ENCODE measurements at places on chromosomes 3 and 15.

DNA sequence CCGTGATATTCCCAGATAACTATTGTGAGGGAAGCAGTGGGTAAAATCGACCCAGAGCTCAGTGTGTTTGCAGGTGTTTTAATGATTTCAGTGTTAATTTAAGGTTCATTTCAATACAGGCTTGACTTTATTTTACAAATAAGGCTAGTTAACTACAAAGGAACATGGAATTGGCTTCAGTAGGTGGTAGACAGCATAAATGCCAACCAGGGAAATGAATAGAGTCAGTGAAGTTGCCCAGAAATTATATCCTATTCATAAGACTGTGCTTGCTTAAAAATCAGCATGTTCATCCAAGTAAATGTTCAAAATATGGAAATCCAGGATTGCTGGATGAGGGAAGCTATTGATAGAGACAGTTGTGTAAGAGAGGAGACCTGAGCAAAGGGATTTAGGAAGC lies 66.1 kb downstream of the LARS2 start:
- no peak for DNase-seq

- DNase-seq = no peak
Measured at GRCh38 chr3:48215019-48215418, 8.3 kb upstream of the CAMP start.

DNA sequence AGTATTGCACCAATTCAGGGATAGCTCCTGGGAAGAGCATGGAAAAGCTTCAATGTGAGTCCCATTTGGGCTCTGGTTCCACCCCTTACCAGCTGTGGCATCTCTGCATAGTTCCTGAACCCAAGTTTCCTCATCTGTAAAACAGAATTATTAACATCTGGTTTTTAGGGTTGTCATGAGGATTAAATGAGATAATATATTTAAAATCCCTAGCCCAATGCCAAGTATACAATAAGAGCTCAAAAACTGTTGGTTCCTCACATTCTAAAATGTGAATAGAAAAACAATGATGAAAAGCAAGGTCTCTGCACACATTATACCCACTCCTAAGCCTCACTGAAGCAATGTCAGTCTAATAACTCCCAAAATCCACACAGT lies 237.3 kb upstream of the WNT5A start:
- no peak for DNase-seq

- no peak for DNase-seq
Measured at GRCh38 chr3:58899159-58899952, 150.5 kb downstream of the CFAP20DC start.

GRCh38 chr3:14874784-14875183 lies 56.0 kb downstream of the FGD5 start:
- no peak for DNase-seq

- DNase-seq = no peak
Measured at GRCh38 chr3:126558336-126559071, at the start of gene C3orf22. Gene C3orf22 (minus strand): TSS chr3:126558932. CDS start chr3:126553390, 5,542 bp downstream.

DNA sequence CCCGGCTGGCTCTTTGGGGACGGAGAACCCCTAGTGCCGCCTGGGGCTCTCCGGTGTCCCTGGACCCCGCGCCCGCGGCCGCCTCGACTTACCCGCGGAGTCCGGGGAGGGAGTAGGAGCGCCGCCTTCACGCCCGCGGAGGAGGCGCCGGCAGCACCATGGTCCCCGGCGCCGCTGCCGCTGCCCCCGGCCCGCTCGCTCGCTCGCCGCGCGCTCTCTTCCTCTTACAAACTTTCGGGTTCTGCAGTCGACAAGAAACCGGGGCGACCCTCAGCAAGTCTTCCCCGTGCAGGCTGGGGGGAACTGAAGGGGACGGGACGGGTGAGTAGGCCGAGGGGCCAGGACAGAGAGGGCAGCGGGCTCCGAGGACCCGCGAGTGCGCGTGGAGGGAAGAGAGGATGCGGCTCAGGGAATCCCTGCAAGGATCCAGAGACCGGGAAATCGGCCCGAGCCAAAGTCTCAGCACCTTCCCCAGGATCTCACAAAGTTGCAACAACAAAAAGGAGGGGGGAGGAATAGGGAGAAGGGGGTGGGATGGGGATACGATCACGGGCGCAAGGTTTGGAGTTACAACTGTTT lies 2.0 kb downstream of the FOXP1 start:
- no peak for DNase-seq

- no peak for DNase-seq
Measured at GRCh38 chr3:194906229-194906629, 220.5 kb downstream of the FAM43A start.

GRCh38 chr3:142239421-142239820 lies 14.0 kb upstream of the GK5 start:
- DNase-seq = no peak

GRCh38 chr15:27327467-27328025 lies 356.6 kb downstream of the GABRG3 start:
- DNase-seq = no peak

DNA sequence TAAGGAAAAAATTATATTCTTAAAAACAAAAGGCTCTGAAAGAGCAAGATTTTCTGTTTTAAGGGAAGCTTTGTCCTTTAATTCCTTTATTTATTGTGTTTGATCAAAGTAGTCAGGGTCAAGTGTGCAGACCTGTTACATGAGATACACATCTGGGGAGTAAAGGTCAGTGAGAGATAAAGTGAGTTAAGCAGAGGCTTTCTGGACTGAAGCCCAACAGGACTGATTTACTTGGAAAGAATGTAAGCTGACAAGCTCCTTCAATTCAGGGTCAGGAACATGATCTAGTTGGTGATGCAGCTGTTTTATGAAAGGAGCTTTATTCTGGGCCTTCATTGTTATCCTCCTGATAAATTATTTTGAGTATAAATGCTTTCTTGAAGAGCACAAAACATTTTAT lies 20.7 kb upstream of the OTOL1 start:
- DNase-seq = no peak

DNA sequence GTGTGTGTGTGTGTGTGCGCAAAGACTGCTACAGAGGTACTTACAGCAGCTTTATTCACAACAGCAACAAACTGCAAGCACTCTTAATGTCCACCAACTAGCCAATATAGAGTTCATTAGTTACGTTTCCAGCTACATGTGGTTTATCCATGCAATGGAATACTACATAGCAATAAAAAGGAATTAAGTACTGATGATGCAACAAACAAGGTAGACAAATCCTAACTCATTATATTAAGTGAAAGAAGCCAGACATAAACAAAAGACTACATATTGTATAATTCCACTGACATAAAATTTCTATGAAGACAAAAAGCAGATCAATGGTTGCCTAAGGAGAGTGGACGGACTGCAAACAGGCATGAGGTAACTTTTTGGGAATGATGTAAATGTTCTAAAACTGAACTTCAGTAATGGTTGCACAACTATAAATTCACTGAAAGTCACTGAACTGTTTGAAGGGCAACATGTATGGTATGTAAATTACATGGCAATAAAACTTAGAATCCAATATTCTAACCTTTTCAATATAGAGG lies 433.7 kb downstream of the SHQ1 start:
- no peak for DNase-seq

GRCh38 chr3:79018671-79019136 lies 749.1 kb downstream of the ROBO1 start:
- no peak for DNase-seq

- no peak for DNase-seq
Measured at GRCh38 chr3:12478326-12478725, 6.0 kb upstream of the TSEN2 start.

- no peak for DNase-seq
Measured at GRCh38 chr15:88738796-88739195, 64.4 kb upstream of the ACAN start.

DNA sequence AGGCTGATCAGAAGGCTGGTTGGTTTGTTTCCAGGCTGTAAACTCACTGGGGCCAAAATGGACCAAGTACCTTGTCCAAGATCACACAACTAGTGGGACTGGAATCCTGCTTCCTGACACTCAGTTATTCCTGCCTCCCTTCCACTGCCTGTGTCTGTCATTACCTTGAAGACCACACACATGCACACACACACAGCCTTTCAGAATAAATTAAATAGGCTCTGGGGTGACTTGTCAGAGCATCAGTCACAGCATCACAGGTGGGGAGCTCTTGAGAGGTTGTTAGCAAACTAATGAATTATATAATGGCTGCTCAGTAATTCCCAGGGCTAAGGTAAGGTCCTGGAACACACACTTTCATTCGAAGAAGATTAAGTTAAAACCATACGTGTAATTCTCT lies 231.8 kb downstream of the UACA start:
- no peak for DNase-seq

DNA sequence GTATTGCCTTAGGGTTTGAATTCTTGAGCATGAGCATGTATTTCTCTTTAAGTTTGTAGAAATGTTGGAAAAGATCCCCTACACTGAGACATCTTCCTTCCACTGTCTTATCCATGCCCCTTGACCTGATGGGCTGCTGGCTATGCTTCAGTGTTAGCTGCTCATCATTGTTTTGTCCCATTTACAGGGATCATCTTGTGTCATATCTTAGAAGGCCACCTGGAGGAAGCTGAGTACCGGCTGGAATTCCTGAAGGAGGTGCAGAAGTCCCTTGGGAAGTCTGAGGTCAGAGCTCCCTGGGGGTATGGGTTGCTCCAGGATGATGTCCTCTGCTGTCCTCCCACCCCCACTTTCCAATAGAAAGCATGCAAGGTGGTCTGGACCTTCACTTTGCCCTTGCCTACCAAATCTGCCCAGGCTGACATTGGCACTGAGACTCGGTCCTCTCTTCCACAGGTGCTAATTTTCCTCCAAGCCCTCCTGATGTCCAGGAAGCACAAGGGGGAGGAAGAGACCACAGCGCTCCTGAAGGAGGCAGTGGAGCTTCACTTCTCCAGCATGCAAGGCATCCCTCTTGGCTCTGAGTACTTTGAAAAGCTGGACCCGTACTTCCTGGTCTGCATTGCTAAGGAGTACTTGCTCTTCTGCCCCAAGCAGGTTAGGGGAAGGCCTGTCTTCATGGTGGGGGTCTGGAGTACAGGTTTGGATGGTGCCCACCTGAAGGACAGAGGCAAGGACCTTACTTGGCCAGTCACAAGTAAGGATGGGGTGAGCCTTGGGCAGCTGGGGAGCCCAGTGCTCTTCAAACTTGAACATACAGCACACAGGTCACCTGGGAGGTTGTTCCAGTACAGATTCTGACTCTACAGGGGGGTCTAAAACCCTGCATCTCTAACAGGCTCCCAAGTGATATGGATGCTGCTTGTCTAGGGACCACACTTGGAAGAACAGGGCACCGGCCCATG lies 17.7 kb downstream of the TTC21A start:
- DNase-seq = no peak

DNA sequence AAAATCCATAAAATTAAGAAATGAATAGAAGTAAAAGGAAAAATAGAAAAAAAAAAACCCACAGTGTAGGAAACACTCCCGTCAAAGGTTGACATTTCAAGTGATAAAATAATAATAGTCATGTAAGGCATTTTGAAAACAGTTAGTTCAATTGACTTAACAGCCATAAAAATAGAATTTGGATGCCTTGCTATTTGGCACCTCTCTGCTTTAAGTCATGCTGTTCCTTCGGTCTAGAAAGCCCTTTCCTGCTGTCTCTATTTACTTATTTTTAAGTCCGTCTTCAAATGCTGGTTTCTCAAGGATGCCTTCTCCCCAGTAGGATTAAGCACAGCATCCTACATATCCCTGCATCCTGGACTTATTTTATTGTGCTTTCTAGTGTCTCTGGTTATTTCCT lies 22.3 kb upstream of the RETNLB start:
- no peak for DNase-seq

DNA sequence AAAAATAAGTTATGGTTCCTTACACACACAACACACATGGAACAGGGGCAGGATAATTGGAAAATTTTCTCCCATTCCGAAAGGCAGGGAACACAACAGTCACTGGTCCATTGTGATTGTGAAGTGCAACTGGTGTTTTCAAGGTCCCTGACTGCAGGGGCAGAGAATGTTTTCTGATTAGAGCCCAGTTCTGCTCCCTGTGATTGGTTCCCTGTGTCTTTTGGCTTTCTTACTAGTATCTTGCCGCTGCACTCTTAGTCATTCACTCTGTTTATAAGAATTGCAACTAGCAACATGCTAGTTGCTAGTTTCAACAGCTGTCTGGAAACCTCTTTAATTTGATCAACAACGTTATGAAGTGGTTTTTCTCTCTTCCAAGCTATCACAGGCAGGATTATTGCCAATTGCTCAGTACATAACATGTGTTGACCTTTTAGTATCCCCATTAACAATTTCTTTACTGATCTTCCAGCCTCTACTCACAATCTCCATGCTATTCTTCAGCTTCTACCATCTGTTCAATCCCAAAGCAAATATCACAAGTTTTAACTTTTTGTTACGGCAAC lies 177.5 kb downstream of the EPHA6 start:
- DNase-seq = no peak

DNA sequence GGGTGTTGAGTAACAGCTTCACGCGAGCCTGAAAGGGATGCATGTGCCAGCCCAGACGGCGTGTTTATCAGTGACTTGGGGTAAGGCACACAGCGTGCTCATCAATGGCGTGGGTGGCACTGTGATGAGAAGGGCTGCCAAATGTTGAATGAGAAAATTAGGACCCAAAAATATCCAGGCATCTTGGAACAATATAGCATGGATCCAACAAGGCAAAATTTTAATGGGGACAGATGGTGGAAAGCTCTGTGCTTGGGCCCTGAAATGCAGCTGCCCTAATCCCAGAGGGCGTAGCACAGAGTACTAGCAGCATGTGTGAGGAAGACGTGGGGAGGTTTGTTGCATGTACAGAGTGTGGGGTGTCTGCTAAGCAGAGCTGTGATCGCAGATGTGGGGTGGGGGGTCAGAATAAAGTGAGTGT lies 48.9 kb downstream of the SSUH2 start:
- no peak for DNase-seq

DNA sequence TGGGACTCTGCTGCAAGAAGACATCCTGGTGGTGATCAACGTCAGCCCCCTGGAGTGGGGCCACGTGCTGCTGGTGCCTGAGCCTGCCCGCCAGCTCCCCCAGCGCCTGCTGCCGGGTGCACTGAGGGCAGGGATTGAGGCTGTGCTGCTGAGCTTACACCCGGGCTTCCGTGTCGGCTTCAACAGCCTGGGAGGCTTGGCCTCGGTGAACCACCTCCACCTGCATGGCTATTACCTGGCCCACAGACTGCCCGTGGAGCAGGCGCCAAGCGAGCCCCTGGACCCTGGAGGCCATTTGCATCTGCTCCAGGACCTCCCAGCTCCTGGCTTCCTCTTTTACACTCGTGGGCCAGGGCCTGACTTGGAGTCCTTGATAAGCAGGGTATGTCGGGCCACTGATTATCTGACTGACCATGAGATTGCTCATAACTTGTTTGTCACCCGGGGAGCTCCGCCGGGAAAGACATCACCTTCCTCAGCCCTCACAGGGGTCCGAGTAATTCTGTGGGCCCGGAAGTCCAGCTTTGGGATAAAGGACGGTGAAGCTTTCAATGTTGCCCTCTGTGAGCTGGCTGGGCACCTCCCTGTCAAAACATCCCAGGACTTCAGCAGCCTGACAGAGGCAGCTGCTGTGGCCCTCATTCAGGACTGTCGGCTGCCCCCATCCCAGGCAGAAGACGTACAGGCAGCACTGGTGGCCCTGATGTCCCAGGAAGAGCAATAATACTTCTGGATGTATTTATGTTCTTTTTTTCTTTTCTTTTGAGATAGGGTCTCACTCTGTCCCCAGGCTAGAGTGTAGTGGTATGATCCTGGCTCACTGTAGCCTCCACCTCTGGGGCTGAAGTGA lies 7.6 kb downstream of the GDPGP1 start:
- DNase-seq = no peak

GRCh38 chr3:18428991-18429745 lies 4.0 kb upstream of the SATB1 start:
- DNase-seq = no peak
